ENCODE measurements at places on chromosomes 2 and 18.

GRCh38 chr2:233831011-233831721 is 23.2 kb downstream of the HJURP start:
- no peak for DNase-seq

DNA sequence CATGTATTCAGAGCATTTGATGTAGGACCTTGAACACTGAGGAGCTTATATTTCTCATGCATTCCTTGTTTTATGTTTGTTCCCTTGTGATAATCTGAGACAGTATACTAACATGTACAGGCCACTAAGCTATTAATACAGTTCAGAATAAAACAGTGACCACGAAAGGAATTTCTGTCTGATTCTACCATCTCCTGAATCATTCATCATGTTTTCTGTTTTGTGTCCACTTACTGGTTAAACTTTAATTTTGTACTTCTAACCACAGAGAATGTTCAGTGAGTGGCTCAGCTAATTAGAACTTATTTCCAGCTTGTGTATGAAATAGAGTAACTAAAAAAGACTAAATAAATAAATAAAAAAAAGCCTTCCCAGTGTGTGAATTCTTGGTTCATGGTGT is 110.4 kb downstream of the LRP1B start:
- no peak for DNase-seq

DNA sequence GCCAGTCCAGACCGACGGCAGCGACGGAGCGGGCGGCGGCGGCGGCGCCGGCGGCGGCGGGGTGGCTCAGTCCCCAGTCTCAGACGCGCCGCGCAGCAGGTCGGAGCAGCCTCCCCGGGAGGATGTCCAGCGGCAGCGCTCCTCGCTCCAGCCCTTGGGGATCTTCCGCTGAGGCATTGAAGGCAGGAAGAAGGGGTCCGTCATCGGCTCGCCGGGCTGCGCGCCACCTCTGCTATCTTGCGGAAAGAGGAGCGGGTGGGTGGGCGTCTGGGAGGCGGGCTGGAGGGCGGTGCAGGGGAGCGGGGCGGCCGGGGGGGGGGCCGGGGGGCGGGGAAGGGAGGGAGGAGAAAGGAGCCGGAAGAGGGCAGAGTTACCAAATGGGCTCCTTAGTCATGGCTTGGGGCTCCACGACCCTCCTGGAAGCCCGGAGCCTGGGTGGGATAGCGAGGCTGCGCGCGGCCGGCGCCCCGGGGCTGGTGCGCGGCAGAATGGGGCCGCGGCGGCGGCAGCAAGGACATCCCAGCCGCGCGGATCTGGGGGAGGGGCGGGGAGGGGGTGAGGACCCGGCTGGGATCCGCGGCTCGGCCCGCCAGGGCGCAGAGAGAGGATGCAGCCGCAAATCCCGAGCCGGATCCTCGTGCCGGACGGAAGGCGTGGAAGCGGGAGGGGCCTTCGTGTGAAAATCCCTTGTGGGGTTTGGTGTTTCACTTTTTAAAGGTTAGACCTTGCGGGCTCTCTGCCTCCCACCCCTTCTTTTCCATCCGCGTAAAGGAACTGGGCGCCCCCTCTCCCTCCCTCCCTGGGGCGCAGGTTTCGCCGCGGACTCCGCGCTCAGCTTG is at the start of gene NETO1:
NETO1 (minus strand) TSS at position 242 of the 839 bp plus-strand sequence. CDS start 696 bp downstream, outside the sequence.
- no peak for DNase-seq

DNA sequence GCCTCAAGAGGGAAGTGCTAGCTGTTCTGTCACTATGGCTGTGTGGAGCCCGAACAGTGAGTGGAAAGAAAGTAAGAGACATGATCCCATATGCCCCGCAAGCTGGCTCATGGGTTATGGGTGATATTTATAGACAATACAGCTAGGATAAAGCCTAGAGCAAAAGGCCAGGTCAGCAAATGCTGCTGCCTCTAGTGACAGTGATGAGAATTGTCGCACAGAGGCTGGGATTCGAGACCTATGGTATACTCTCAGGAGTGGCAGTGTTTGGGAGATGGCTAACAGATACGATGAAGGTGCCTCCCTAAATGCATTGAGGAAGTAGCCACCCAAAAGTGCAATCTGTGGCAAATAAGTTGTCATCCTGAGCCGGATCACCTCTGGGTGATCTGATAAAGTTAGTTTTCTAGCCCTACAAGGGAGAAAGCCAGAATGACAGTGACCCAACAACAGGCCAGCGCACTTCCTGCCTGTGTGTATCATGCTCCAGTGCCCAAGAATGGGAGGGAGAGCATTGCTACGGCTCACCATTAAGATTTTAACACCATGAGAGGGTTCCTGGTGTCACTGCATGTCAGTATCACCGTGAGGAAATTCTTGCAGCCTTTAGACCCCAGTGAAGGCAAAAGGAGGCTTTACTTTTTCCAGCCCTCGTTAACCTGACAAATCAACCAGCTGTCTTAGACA is 92.2 kb upstream of the TGFA start:
- no peak for DNase-seq

GRCh38 chr2:11554399-11554716 is 20.5 kb downstream of the GREB1 start:
- no peak for DNase-seq

DNA sequence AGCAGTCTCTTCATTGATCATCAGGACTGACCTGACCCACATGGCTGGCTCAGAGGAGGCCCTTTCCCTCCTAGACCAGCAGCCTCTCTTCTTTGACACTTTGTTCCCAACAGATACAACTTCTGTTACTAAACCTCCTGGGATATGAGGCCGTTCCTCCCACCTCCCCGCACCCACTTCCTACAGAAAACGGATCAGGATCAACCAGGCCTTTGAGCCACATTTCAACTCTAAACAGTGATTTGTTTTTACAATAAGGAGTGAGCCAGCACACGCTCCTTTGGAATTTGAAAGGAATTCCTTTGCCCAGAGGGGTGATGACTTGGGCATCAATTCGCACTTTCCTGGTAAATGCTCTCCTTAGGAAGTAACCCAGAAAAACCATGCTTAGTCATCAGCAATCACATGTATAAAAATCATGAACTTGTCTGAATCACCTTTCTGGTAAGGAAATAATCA is 180.4 kb downstream of the FAM124B start:
- DNase-seq, result no peak

- DNase-seq, result no peak
Measured at GRCh38 chr2:26215833-26216232, 28.6 kb downstream of the HADHA start.

GRCh38 chr2:218478544-218478943 is 59.6 kb downstream of the VIL1 start:
- no peak for DNase-seq

GRCh38 chr2:218389333-218390150 is 7.5 kb downstream of the SLC11A1 start:
- no peak for DNase-seq

GRCh38 chr2:46770622-46771021 is 145.0 kb downstream of the MCFD2 start:
- DNase-seq, result no peak

DNA sequence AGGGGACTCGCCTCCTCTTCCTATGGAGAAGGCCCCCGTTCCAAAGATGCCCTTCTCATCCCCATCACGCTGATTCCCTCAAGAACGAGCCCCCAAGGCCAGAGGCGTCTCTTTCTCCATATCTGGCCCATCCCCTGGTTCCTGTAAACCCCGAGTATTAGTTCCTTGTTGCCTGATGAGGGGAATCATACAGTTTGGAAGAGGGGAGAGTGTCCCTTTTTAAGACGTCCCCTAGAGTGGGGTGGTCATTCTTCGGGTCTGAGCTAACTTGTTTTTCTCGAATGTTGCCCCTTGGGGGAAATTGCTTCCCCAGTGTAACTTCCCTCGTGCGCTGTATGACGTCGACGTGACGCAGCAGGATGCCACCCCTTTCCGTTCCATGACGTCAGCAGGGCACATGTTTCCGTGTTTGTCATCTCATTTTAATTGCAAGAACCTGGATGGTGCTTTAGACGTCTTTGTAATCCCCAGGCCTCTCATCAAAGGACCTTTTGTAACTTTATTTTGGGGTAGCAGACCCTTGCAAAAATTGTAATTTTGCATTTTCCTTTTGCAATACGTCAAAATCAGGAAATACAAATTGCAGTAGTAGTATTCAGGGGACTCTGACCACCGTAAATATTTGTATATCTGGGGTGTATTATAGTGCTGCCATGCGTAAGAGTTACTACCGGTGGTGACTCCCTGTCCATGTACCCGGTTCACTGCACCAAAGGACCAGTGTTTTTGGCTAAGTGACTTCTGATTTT is 569 bp downstream of the BABAM2 start:
- peak; percentile 75 for DNase-seq

DNA sequence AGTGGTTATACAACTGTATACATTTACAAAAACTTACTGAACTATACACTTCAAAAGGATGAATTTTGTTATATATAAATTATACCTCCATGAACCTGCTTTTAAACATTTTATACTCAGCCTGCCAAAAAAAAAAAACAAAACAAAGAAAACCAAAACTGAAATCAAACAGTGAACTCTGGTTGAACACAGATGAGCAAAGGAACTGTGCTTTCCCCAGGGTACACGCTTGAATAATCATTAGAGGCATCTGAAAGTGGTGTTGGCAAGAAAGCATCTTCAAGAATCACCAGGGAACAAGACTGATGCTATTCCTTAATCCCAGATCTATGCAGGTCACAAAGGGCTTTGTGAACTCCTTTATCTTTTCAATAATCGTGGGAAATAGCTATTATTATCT is 77.0 kb upstream of the LYPD1 start:
- no peak for DNase-seq

GRCh38 chr2:100835006-100835659 is 15.2 kb downstream of the NPAS2 start:
- no peak for DNase-seq

- DNase-seq, result no peak
Measured at GRCh38 chr2:132374961-132375360, 41.6 kb upstream of the GPR39 start.

Data from stimulated activated naive CD4-positive, alpha-beta T cell treated with Interleukin-2 at 50 U/mL for 16 hours (primary cell).